HepG2 (cell line): ENCODE measurements at places on chromosomes 6 and 20. TPM values are rescaled to one million over a fixed set of nuclear protein-coding genes. Genes with fewer than 3 reads are reported as not detected.

- peaks cover 2% of the 10 kb centered on the region; the same call in 1 of the 2 replicates for H3K27me3 ChIP-seq
- no peaks in the 10 kb centered on the region for H3K36me3 ChIP-seq
- no peak for DNase-seq
- H3K4me3 ChIP-seq, result no peak overlapping the region
- no peaks in the 10 kb centered on the region for H3K4me1 ChIP-seq
These were observed 30.8 kb downstream of the AGPAT4 start for GRCh38 chr6:161242779-161243693.

DNA sequence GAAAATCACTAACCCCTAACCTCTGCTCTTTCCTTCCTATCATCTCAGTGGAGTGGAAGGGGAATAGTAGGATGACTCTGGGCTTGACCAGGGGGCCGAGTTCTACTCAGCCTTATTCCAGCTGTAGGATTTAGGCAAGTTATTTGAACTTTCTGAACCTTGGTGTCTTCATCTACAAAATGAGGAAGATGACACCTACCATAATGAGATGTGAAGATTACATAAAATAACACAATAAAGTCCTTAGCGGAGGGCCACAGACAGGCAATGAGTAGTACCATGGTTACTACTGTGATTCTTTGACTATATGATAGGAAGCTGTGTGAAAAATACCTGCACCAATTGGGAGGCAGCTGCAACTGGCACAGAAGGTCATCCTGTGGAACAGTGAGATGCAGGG is 53.6 kb upstream of the PIM1 start:
- no peak for DNase-seq
- no peak overlapping the region for H3K27ac ChIP-seq
- H3K36me3 ChIP-seq, result no peaks in the 10 kb centered on the region
- H3K27me3 ChIP-seq, result no peaks in the 10 kb centered on the region
- no peak overlapping the region for H3K4me3 ChIP-seq

DNA sequence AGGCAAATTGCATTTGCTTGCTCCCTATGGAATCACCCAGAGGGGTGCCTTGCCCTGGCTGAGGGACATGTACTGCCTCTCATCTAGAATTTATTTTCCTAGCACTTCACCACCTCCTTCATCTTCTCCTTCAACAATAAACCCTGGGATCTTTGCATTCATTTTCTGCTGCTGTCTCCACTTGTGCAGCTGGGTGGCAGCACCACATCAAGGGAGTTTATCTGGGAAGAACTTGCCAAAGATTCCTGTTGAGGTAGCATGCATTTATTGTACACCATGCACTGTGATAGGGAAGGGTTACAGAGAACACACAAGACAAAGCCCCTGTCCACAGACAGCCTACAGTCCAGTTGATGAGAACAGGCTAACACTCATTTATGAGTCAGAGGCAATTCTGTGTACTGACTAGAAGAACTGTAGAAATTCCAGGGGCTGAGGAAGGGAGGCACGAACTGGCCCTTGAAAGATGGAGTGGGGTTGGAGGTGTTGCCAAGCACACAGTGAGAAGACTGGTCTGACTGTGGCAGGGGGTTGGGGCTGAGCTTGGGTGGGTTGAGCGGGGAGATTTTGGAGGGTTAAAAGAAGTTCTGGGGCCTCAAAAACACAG is 17.5 kb downstream of the C20orf173 start:
- no peak overlapping the region for H3K4me3 ChIP-seq
- H3K36me3 ChIP-seq, result peaks cover 44% of the 10 kb centered on the region
- peak; percentile 53 for DNase-seq
- H3K4me1 ChIP-seq, result no peaks in the 10 kb centered on the region
- H3K27me3 ChIP-seq, result no peaks in the 10 kb centered on the region
- H3K27ac ChIP-seq, result no peak overlapping the region

- peaks cover 38% of the 10 kb centered on the region for H3K4me1 ChIP-seq
- H3K4me3 ChIP-seq, result no peak overlapping the region
- H3K36me3 ChIP-seq, result peaks cover 1% of the 10 kb centered on the region; the same call in 1 of the 2 replicates
These were observed 5.5 kb downstream of the EDN1 start for GRCh38 chr6:12295558-12296254.

GRCh38 chr6:33577106-33577535 is 3.0 kb downstream of the BAK1 start:
- peaks cover 24% of the 10 kb centered on the region for H3K4me1 ChIP-seq
- no peak overlapping the region for H3K27ac ChIP-seq
- no peak for DNase-seq
- H3K27me3 ChIP-seq, result no peaks in the 10 kb centered on the region
- peaks cover 28% of the 10 kb centered on the region; the same call in 2 of the 3 replicates for H3K36me3 ChIP-seq
- no peak overlapping the region for H3K4me3 ChIP-seq

DNA sequence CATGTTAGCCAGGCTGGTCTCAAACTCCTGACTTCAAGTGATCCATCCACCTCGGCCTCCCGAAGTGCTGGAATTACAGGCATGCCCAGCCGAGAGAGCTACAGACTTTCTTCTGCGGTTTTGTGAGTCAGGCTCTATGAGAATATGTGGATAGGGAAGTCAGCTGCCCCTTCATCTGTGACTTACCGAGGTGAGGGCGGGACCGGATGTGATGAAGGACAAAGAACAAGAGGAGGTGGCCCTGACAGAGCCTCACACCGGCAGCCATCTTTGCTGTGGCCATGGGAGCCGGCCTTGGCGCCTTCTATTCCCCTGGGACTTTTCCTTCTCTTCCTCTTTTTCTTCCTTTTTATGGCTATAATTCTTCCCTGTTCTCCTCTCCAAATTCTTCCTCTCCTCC is 67.0 kb downstream of the IYD start:
- H3K4me1 ChIP-seq, result no peaks in the 10 kb centered on the region
- H3K4me3 ChIP-seq, result no peak overlapping the region
- H3K27me3 ChIP-seq, result peaks cover 1% of the 10 kb centered on the region; the same call in 1 of the 2 replicates
- H3K36me3 ChIP-seq, result no peaks in the 10 kb centered on the region
- DNase-seq, result no peak
- H3K27ac ChIP-seq, result no peak overlapping the region

DNA sequence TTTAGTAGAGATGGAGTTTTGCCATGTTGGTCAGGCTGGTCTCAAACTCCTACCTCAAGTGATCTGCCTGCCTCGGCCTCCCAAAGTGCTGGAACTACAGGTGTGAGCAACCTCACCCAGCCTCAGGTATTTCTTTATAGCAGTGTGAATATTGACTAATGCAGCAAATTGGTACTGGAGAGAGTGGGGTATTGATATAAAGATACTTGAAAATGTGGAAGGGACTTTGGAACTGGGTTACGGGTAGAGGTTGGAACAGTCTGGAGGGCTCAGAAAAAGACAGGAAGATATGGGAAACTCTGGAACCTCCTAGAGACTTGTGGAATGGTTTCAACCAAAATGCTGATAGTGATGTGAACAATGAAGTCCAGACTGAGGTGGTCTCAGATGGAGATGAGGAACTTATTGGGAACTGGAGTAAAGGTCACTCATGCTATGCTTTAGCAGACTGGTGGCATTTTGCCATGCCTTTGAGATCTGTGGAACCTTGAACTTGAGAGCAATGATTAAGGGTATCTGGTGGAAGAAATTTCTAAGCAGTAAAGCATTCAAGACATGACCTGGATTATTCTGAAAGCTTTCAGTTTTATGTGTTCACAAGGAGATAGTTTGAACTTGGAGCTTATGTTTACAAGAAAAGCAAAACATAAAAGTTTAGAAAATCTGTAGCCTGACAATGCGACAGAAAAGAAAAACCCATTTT is 127.2 kb downstream of the DTNBP1 start:
- H3K27ac ChIP-seq, result no peak overlapping the region
- H3K4me3 ChIP-seq, result no peak overlapping the region
- H3K27me3 ChIP-seq, result no peaks in the 10 kb centered on the region
- no peak for DNase-seq
- peaks cover 8% of the 10 kb centered on the region for H3K36me3 ChIP-seq

DNA sequence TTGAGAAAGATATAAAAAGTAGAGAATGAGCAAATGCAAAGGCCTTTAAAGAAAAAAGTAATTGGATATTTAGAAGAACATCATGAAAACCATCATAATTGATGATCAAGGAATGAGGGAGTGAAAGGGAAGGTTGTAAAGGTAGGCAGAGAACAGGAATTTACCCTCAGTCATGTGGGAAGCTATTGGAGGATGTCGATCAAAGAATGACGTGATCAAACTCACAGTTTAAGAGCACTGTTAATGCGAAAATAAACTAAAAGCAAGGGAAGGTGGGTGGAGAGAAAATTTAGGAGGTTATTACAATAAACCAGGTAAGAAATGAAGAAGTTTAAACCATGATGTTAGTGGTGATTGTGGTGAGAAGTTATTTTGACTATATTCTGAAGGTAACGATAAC is 982.6 kb upstream of the EYS start:
- no peaks in the 10 kb centered on the region for H3K27me3 ChIP-seq
- no peak for DNase-seq
- H3K4me3 ChIP-seq, result no peak overlapping the region
- no peaks in the 10 kb centered on the region for H3K4me1 ChIP-seq

- DNase-seq, result no peak
- no peaks in the 10 kb centered on the region for H3K36me3 ChIP-seq
- H3K27me3 ChIP-seq, result peaks cover 47% of the 10 kb centered on the region
- H3K4me1 ChIP-seq, result no peaks in the 10 kb centered on the region
These were observed 325.0 kb downstream of the PREX1 start for GRCh38 chr20:48502758-48503157.

DNA sequence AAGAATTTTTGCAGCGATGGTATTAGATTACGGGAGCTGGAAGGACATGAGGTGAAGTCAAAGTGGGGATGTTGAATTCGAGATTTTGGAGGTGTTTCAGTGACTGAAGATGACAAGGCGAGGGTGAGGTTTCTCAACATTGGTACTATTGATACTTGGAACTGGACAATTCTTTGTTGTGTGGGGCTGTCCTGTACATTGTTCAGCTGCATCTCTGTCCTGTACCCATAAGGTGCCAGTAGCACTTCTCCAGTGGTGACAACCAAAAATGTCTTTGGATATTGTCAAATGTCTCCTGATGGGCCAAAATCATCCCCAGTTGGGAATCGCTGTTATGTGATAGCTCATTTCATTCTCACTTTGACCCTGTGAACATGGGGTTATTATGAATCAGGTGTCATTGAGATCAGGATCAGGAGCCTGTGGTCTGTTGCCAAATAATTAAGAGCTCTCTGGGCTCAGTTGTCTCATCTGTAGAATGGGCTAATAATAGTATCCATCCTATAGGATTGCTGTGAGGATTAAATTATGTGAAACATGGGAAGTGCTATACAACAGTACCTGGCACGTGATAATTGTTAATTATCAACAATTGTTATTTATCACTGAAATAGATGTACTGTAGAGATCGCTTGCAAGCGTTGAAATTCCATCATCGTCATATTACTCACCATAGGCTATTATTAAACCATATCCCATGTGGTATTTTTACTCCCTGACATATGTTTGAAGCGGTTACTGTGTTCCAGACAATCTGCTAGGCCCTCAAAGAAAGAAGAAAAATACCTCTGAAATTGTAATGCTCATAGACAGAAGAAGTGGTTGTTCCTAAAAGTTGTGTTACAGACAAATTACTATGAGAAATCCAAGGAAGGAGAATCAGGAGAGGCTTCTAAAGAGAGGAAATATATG is 48.5 kb upstream of the TTPAL start:
- H3K4me3 ChIP-seq, result no peak overlapping the region
- H3K27ac ChIP-seq, result peak overlapping the region; percentile 60
- peaks cover 80% of the 10 kb centered on the region for H3K4me1 ChIP-seq
- H3K36me3 ChIP-seq, result peaks cover 34% of the 10 kb centered on the region
- no peak for DNase-seq
- H3K27me3 ChIP-seq, result no peaks in the 10 kb centered on the region

- H3K36me3 ChIP-seq, result no peaks in the 10 kb centered on the region
- no peak overlapping the region for H3K27ac ChIP-seq
- H3K27me3 ChIP-seq, result no peaks in the 10 kb centered on the region; the same call in 1 of the 2 replicates
- peaks cover 16% of the 10 kb centered on the region for H3K4me1 ChIP-seq
- no peak for DNase-seq
These were observed 95.9 kb upstream of the IYD start for GRCh38 chr6:150272976-150273315.

- H3K4me3 ChIP-seq, result no peak overlapping the region
- DNase-seq, result no peak
- no peak overlapping the region for H3K27ac ChIP-seq
- H3K27me3 ChIP-seq, result no peaks in the 10 kb centered on the region
These were observed 5.4 kb upstream of the MAPK13 start for GRCh38 chr6:36124881-36125280.

DNA sequence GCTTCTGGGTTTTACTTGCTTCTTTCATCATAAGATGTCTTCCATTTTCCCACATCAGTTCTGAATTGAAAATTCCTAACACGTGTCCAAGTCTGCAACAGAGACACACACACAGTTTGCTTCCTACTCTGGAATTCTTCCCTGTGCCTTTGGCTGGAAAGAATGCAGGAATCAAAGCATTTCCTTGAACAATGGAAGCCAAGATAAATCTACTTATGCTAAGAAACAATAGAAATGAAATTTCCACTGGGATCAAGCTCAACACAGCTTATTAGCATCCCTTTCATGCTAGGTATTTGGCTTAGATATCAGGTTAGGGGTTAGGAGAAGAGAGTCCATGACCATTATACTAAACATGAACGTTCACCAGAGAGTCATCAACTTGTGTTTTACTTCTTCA is 101.1 kb upstream of the SCAF8 start:
- H3K27ac ChIP-seq, result no peak overlapping the region
- no peaks in the 10 kb centered on the region for H3K4me1 ChIP-seq
- no peak overlapping the region for H3K4me3 ChIP-seq
- no peaks in the 10 kb centered on the region for H3K36me3 ChIP-seq

DNA sequence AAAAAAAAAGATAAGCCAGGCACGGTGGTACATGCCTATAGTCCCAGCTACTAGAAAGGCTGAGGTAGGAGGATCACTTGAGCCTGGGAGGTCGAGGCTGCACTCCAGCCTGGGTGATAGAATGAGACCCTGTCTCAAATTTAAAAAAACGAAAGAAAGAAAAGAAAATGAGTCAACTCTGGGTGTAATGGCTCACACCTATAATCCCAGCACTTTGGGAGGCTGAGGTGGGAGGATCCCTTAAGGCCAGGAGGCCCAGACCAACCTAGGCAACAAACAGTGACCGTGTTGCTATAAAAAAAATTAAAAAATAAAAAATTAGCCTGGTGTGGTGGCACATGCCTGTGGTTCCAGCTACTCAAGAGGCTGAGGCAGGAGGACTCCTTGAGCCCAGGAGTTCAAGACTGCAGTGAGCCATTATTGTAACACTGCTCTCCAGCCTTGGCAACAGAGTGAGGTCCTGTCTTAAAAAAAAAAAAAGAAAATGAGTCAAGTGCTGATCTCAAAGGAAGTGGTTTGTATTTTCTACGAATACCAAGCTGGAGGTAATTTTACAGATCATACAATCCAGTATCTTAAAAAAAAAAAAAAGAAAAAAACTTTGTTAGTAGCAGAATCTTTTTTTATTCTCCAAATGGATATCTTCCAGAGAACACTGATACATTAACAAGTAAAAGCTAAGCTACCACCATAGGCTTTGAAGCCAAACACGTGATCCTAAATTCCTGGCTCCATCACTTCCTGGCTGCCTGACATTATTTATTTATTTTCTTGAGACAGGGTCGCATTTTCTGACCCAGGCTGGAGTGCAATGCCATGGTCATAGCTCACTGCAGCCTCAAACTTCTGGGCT is 5.7 kb downstream of the COMMD7 start:
- DNase-seq, result no peak
- no peaks in the 10 kb centered on the region for H3K36me3 ChIP-seq
- no peak overlapping the region for H3K4me3 ChIP-seq
- H3K27me3 ChIP-seq, result no peaks in the 10 kb centered on the region; the same call in 2 of the 3 replicates
- H3K4me1 ChIP-seq, result peaks cover 24% of the 10 kb centered on the region

- H3K4me1 ChIP-seq, result peaks cover 52% of the 10 kb centered on the region
- peaks cover 18% of the 10 kb centered on the region for H3K36me3 ChIP-seq
- no peak overlapping the region for H3K4me3 ChIP-seq
- H3K27ac ChIP-seq, result no peak overlapping the region
- DNase-seq, result peak; percentile 15
These were observed 28.6 kb downstream of the FOXO3 start for GRCh38 chr6:108589244-108589791.

PRRT1 gene
- 0.11 and 0.64 TPM in 2 replicates for total RNA-seq

EYA2 gene
- total RNA-seq, result not detected in 2 replicates

KIAA1755 gene
- 0.04 and 0.07 TPM in 2 replicates for total RNA-seq

EDN1 gene
- 0.15 and 0.21 TPM in 2 replicates for total RNA-seq

DDR1 gene
- total RNA-seq, result 7.0 and 16.7 TPM in 2 replicates

CCN6 gene
- total RNA-seq, result not detected in 2 replicates
